ENCODE measurements at places on chromosomes 3 and 15.

DNA sequence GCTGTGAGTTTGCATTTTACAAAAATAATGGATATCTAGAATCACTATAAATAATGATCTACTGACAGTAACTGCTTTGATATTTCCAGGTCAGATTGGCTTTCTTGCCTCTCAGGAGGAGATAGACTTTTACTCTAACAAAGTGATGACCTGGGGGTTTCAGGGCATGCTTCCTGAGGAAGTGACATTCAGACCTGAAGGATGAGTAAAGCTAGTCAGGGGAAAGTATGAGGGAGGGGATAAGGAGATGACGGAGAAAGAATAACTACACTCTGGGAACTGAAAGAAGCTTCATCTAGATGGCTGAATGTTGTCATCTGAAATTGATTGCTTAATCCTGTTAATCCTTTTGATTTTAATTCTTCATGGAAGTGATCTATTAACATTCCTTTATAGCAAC lies 32.2 kb downstream of the ARMC8 start:
- DNase-seq, result no peak

GRCh38 chr15:76968306-76968705 lies 26.6 kb upstream of the PSTPIP1 start:
- DNase-seq, result no peak

DNA sequence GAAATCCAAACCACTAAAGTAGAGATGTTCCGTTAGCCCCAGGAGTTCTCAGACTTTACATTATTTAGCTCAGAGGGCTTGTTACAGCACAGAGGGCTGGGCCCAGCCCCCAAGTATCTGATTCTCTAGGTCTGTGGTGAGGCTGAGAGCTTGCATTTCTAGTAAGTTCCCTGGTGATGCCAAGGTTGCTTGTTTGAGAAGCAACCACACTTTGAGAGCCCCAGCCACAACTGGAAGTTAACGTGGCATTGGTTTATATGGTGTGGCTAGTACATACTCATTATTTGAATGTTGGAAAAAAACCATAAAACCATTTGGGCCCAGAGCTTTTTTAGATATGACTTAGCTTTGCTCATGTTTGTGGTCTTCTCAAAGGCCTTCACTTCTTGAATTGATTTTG lies 35.9 kb downstream of the PRR23E start:
- no peak for DNase-seq

GRCh38 chr15:45429941-45430792 lies 51.8 kb upstream of the GATM start:
- no peak for DNase-seq

- no peak for DNase-seq
These were observed 2.6 kb upstream of the CDV3 start for GRCh38 chr3:133570937-133571320.

DNA sequence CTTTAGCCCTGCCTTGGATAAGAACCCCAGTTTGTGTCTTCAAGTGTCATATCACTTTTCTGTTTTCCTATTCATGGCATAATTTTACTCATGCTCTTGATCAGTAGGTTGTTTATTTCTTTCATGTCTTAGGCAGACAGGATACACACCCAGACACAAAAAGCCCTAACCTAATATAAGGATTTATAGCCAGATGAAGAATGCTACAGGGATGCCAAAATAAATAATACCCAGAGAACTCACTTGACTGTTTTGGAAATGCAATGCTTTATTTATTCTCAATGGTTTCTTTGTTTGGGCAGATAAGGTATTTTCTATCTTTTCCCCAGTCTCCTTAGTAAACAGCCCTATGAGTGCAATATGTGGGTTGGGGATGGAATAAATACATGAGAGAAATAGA lies 424.0 kb upstream of the PDZRN3 start:
- no peak for DNase-seq

GRCh38 chr3:41746215-41746614 lies 215.7 kb downstream of the ULK4 start:
- no peak for DNase-seq

DNA sequence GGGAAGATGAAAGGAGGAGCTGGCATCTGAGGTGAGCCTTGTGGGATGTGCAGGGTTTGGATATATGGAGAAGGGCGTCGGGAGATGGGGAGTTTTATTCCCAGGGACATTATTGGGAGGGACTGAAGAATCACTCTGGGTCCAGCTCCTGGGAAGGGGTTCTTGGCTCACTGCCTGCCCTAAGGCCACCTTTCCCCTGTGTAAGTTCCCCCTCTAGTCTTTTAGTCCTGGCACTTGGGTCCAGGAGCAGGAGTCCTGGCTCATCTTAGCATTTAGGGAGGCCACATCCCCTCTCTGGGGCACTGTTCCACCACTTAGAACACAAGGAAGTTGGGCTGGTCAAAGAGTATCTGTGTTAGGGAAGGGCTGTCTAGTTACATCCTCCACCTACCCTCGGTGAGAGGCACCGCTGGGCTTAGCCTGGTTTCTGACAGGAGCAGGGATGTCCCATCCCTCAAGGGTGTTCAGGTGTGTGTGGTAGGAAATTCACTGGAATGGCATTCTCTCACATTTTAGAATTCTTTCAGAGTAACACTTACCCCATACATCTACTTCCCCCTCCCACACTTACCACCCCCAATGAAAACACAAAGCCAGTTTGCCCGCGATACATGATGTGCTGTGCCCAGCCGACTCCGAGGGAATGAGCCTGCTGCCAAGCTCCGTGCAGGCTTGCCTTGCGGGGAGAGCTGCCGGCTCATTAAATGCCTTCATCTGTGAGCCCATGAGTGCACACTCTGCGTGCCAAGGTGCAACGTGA lies 86.7 kb downstream of the FAM43A start:
- DNase-seq, result no peak

DNA sequence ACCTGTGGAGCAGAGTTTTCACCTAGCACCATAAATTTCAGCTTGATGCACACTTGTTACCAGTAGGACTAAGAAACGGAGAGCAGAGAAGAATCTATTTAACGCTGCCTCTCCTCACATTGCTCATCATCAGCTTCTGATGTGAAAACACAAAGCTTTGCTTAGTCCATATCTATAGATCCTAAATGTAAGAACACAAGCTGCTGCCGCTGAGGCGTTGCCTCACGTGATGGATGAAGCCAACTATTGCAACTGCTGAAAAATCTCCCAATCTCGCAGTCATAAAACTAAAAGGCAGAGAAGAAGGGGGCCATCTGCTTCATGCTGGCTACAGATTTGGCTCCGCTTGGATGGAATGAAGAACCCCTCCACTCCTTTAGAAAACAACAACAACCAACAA lies 42.7 kb downstream of the CADPS start:
- DNase-seq, result no peak

- DNase-seq, result no peak
These were observed 446.8 kb downstream of the IGSF11 start for GRCh38 chr3:118587847-118588246.

GRCh38 chr3:107441617-107442016 lies 64.4 kb downstream of the CCDC54 start:
- DNase-seq, result no peak

- no peak for DNase-seq
These were observed 67.9 kb downstream of the BFSP2 start for GRCh38 chr3:133467780-133468179.

DNA sequence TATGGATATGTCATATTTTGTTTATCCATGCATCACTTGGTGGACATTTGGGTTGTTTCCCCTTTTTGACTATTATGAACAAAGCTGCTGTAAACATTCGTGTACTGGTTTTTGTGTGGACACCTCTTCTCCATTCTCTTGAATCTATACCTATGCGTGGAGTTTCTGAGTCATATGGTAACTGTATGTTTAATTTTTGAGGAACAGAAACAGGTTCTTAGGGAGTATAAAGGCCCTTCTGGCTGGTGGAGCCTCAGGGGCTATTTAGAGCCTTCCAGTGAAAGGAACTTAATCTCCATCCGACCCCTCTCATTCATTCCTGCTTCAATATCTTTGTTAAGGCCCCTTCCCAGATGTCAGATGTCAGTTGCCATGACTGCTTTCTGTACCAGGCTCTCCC lies 14.1 kb upstream of the CTXND1 start:
- no peak for DNase-seq

GRCh38 chr3:60957541-60957940 lies 293.7 kb downstream of the FHIT start:
- no peak for DNase-seq

- no peak for DNase-seq
These were observed 144.9 kb downstream of the FBN1 start for GRCh38 chr15:48500595-48500994.

DNA sequence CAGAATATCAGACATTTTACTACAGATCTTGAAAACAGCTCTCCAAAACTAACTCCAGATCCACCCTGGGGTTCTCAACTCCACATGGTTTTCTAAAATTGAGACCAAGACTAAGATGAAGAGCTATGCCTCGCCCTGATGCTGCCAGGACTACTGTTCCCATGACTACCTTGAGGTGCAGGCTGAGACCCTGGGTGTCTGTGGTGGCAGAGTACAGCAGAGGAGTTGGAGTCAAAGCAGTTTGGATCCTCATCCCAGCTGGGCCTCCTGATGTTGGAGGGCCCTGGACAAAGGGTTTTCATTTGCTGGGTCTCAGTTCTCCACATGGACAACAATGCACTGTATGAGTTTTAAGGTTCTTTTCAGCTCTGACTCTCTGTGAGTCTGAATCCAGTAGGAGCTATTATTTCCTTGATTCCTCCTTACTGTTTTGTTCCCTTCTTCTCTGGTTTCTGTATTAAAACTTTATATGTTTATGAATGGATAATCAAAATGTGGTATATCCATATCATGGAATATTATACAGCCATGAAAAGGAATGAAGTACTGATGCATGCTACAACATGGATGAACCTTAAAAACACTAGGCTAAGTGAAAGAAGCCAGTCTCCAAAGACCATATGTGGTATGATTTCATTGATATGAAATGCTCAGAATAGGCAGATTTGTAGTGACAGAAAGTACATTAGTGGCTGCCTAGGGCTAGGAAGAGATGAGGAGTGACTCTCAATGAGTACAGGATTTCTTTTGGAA lies 93.0 kb downstream of the CPN2 start:
- no peak for DNase-seq

GRCh38 chr3:171797873-171798272 lies 12.4 kb downstream of the PLD1 start:
- no peak for DNase-seq

DNA sequence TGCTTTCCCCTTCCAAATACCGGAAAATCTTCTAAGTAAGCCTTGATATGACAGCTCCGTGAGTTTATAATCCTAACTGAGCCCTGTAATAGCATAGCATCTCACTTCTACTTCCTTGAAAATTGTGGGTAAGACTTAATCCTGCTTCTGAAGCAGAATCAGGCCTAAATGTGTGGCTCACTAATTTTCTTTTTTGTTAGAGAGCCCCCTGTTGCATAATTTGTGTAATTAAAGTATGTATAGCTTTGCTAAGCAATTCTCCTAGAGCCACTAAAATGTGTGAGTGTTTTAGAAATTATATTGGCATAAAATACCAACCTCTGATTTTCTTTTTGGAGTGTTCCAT lies 304.4 kb downstream of the FGF12 start:
- no peak for DNase-seq

DNA sequence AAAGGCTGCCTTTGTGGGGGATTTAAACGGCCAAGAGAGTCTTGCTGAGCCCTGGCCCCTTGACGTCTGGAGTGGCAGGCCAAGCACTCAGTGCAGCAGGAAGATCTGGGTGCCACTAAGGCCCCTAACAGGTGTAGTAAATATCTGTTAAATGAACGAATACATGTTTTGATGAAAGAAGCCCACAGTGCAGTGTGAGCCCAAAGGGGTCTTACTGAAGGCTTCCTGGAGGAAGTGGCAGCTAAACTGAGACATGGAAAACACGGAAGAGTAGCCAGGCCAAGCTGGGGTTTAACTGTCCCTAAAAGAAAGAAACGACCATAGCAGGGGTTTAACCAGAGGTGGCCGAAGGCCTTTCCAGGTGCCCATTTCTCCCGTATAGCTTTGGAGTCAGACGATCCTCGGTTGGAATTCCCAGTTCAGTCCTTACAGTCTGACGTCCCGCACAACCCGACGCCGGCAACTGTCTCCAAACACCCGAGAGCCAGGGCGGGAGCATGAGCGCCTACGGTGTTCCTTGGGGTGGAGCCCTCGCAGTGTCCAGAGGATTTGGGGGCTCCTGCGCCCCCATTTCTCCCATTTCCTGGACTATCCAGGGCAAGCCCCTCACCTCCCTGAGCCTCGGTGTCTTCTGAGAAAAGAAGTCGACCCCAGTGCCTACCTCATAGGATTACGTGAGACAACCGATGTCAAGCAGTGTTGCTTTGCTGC lies 910 bp upstream of the ABHD6 start:
- DNase-seq, result no peak

- no peak for DNase-seq
These were observed 210.3 kb upstream of the TPM1 start for GRCh38 chr15:62832231-62832630.

- DNase-seq, result no peak
These were observed 70.4 kb downstream of the FOXP1 start for GRCh38 chr3:71513081-71513480.

DNA sequence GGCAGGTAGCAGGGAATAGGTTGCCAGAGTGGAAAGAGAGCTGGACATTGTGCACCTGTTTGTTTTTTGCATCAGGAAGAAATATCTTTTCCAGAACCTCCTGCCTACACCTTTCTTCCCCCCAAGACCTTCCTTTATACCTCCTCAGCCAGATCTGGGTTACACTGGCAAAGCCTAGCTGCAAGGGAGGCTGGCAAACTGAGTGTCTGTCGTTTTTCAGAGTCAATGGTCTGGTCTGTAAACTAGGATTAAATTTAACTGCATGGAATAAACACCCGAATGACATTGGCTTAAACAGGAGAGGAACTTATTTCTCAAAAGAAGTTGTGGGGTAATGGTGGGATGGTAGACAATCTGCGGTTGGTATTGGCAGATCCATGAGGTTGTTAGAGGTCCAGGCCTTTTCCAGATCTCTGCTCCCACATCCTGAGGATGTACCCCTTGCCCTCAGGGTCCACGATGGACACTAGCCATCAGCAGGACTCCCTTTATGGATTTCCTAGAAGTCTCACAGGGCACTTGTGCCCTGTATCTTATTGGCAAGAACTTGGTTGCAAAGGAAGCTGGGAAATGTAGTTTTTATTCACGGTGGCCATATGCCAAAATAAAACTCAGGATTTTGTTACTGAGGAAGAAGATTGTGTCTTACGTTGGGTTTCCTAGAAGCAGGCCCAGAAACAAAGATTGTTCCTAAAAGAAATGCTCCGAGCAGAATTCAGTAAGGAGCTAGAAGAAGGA lies 3.2 kb upstream of the RARRES1 start:
- no peak for DNase-seq

DNA sequence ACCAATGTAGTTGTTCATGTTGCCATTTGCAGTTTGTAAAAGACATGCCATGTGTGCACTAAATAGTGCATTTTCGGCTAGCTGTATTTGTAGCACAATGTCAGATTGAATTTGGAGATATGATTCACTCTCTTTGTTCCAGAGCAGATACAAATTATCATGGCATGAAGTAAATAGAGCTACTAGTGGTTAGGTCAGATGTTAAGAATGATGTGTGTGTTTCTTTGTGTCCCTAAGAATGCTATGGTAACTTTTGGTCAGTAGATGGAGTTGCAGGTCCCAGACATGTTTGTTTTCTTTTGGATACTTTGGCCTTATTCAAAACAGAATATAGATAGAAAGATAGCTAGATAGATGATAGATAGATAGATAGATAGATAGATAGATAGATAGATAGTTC lies 595.8 kb downstream of the NLGN1 start:
- no peak for DNase-seq

- DNase-seq, result no peak
These were observed 255.8 kb downstream of the CACNA2D3 start for GRCh38 chr3:54378184-54378583.
